Suprapubic skin (tissue), 4 donors: ENCODE measurements at places on chromosomes 11 and 22. TPM values are rescaled to one million over a fixed set of nuclear protein-coding genes. Genes with fewer than 3 reads are reported as not detected.
A peak's percentile ranks its signal among the peaks of the same experiment; 100 is the strongest.

- peak; percentile 85 for DNase-seq
- H3K4me1 ChIP-seq, result peaks cover 40% of the 10 kb centered on the region
- peak overlapping the region; percentile 82 for H3K4me3 ChIP-seq
- H3K27me3 ChIP-seq, result no peaks in the 10 kb centered on the region
- H3K36me3 ChIP-seq, result peaks cover 5% of the 10 kb centered on the region
- peak overlapping the region; percentile 96 for H3K27ac ChIP-seq
These were observed 705 bp upstream of the CAPN1 start for GRCh38 chr11:65180877-65181568.

GRCh38 chr22:20236052-20236717 is 31.9 kb downstream of the RTN4R start:
- H3K4me1 ChIP-seq, result peaks cover 30% of the 10 kb centered on the region
- no peaks in the 10 kb centered on the region for H3K36me3 ChIP-seq
- no peak overlapping the region for H3K27ac ChIP-seq
- DNase-seq, result no peak

The APOL3 gene
- total RNA-seq, result 32.3 TPM

The OR2D2 gene
- not detected for total RNA-seq

The OR5M11 gene
- not detected for total RNA-seq
